ENCODE measurements at places on chromosomes 13 and 19.

GRCh38 chr13:105135852-105136615, 1399.4 kb downstream of the EFNB2 start:
- no peak for DNase-seq

GRCh38 chr19:16022681-16023080, 53.6 kb upstream of the TPM4 start:
- no peak for DNase-seq

DNA sequence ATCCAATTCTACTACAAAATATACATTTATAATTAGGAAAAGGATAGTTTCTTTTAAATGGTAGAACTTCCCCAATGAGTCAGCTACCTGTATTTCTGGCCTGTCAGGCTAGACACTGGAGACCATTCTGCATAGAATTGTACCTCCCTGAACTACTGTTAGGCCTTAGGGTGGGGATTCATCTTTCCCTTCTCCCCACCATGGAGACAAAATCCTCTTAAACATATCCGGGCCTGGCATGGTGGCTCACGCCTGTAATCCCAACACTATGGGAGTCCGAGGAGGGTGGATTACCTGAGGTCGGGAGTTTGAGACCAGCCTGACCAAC, 24.5 kb upstream of the TPT1 start:
- no peak for DNase-seq

GRCh38 chr19:32178401-32178800, 167.0 kb upstream of the ZNF507 start:
- no peak for DNase-seq

DNA sequence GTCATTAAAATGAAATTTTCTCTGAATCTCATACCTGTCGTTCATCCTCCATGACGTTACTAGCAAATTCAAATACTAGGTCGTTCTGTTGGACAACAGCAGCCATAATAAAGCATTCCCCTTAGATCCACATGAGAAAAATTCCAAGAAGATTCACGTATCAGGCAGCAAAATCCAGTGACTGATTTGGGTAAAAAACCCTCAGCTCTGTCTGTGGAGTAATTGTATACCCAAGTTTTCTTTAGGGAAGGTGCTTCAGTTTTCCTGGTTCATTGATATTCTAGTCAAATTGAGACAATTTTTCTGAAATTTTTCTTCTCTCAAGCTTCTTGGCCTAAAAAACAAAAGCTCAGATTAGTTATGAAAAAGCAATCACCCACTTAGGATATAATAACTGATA, 37.2 kb downstream of the ELF1 start:
- DNase-seq = no peak

- DNase-seq = no peak
Observed at GRCh38 chr19:42191330-42191729, 26.1 kb downstream of the DEDD2 start.

GRCh38 chr19:42480335-42481095, 37.8 kb upstream of the CXCL17 start:
- peak; percentile 38 for DNase-seq

- no peak for DNase-seq
Observed at GRCh38 chr13:30762643-30763042, 27.3 kb downstream of the ALOX5AP start.

DNA sequence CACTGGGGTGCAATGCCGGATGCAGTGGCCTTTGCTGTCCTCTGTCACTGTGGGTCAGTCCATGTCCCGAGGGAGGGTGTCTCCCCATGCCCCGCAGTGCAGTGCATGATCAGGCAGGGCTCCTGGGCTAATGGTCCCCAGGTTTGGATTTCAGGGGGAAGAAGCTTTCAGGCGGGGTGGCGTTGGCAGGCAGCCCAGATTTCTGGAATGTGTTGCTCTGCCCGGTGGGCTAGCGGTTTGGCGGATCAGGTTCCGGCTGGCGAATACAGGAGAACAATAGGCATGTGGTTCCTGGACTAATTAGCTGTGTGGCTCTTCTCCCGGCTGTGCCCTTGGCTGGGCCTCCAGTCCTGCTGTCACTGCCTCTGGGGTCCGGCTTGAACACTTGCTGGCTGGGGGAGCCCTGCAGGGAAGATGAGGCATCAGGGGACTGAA, 141.3 kb downstream of the FGF9 start:
- no peak for DNase-seq

- DNase-seq = no peak
Observed at GRCh38 chr13:51697855-51698254, 106.1 kb downstream of the DHRS12 start.

DNA sequence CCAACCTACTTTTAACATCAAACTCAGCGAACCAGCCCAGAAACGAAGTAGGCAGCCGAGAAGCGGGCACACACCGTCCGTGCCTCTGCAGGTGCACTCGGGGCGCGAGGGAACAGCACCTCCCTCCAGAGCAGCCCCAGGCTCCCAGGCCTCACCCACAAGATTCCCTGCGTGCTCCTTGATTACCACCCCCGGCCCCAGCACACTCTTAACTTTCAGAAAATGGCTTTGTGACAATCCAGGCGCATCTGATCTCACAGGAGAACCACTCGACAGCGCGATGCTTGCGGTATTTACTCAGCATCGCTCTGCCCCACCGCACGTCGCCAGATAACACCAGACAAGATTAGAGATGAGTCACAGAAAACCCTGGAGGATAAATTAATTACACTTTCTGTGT, 134.9 kb upstream of the SPACA7 start:
- DNase-seq = no peak

GRCh38 chr13:43431290-43431716, 355.5 kb downstream of the ENOX1 start:
- no peak for DNase-seq

- no peak for DNase-seq
Observed at GRCh38 chr13:93378184-93378583, 151.6 kb downstream of the GPC6 start.

- no peak for DNase-seq
Observed at GRCh38 chr13:50249144-50249521, 233.9 kb downstream of the KCNRG start.

DNA sequence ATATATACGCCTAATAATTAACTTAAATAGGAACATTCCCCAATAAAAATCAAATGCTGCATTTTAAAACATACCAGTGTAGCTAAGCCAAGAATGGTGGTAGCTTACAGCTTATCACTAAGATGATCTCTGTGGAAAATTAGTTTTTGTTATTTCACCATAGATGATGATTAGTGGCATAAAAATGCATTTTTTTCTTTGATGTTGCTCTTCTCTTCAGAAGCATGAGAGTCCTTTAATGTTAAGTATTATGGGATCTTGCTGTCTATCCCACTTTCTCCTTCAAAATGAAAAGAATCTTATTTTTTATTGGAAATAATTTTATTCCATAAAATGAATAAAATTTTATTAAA, 731.0 kb downstream of the SLITRK1 start:
- DNase-seq = no peak

DNA sequence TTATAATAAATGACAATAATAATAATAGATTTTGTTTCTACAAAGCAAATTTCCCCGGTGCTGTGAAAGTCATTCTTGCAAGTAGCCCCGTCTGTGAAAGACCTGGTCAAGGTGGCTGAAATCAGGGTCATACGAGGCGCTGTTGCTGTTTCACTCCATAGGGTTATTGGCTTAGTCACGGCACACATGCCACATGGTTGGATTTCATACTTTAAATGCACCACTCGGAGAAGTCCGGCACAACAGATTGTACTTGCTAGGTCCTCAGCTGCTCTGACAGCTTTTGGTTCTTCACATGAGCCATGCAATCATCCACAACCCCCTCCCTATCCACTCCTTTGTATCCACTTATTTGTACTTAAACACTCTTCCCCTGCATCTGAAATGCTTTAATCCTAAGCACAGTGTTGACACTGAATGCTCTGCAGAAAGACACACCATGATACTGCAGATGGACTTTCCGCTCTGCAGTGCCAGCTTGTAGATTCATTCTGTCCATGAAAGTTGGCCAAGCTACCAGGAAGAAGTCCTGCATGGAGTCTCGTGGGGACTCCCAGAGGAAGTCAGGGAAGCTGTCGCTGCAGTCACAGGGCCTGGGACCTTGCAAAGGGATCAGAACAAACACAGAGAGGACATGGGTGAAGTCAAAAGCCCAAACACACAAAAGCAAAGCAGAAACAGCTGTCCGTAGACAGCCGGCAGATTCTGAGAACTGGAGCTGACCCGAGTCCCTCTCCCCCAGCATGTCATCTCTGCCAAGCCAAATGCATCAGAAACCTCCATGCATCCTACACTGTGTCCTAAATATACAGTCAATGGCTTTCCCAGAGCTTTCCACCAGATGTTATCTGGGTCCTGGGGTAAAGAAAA, 124.6 kb downstream of the COL4A2 start:
- no peak for DNase-seq

GRCh38 chr19:54168174-54168917, 4.6 kb downstream of the TMC4 start:
- DNase-seq = peak; percentile 56

DNA sequence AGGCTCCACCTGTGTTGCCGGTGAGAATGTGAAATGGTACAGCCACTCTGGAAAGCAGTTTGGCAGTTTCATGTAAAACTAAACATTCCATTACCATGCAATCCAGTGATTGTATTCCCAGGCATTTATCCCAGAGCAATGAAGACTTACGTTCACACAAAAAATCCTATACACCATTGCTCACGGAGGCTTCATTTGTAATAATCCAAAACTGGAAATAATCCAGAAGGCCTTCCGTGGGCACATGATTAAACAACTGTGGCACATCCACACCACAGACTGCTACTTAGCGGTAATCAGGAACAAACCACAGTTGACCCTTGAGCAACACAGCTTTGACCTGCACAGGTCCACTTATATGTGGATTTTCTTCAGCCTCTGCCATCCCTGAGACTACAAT, 339.7 kb downstream of the MTUS2 start:
- DNase-seq = no peak

GRCh38 chr19:35341565-35342225, 6.0 kb upstream of the FFAR1 start:
- no peak for DNase-seq

DNA sequence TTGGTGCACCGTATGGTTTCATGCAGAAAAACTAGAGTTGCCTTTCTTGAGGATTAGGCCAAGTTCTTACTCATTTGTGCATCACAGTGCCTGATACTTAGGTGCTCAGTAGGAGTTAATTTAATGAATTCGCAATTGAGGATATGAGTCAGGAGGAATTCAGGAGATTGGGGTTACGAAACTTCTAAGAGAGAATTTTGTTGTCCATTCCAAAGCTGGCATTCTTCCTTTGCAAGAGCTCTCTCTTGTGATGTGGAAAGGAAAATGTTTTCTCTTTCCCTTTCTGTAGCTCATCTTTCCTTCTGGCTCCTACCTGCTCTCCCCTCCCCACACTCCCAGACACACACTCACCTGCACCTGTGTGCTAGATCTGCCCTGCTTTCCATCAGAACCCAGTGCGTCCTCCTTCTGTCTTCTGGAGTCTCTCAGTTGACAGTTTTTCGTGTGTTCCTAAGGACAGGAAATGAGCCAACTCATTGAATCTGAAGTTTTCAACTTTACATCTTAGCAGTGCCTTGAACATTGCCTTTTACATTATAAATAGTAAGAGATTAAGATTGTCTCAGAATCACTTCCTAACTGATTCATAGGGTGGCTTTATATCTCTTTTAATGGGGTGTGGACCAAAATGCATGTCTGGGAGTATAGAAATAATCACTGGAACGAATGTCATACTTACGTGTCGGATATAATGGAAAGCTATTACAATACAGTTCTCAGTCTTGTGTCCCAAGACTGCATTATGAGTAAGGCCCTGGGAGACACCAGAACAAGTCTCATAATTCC, 19.7 kb upstream of the ERCC5 start:
- DNase-seq = peak; percentile 79

DNA sequence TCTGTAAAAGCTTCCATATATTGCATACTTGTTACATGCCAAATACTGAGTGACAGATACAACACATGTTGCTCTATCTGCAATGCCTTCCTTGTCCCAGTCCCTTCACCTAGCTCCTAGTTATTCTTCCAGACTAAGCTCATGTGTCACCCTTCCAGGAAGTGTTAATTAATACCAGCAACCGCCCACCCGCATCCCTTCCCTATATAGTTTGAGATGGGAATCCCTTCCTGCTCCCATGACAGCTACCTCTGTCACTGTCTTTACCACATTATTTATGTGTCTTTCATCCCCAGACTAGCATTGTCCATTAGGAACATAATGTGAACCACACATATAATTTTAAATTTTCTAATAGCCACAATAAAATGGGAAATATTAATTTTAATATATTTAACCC, 49.5 kb upstream of the FRY start:
- no peak for DNase-seq

- DNase-seq = no peak
Observed at GRCh38 chr19:33241530-33242101, 16.0 kb upstream of the SLC7A10 start.

GRCh38 chr13:93233997-93234416, 7.4 kb downstream of the GPC6 start:
- DNase-seq = no peak

DNA sequence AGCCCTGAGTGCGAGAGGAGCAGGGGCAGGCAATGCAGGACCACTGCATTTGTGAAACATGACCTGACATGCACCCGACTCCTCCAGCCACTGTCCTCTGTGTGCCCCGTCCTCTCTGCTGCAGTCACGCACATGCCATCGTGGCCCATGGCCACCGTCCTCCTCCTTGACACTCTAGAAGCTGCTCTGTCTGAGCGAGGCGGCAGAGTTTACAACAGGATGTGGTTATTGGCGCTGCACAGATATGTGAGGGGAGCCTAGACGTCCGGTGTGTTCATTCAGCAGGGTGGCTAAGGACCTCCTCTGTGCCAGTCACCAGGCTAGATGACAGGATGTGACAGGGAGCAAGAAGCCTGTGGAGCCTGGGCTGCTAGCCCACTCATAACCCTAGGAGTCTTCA, 277.8 kb downstream of the FOXO1 start:
- DNase-seq = peak; percentile 76

- DNase-seq = no peak
Observed at GRCh38 chr13:113876346-113877148, 12.7 kb upstream of the GAS6 start.

GRCh38 chr13:80029170-80029569, 311.8 kb downstream of the SPRY2 start:
- DNase-seq = no peak

DNA sequence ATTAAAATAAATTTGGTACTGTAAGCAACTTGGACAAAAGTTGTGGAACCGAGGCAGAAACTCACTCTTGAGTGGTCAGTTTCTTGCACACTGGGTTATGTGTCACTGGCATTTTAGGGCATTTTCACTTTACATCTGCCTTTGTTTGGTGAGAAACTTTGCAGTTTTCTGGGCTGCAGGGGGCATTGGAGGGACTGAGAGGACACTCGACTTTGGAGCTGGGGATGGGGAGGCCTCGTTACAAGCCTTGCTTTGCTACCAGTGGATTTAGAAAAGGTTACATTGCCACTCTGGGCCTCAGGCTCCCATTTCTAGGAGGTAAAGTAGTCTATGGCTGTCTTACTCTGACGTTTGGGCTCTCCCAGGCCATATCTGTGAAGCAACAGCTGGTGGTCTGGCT, 41.9 kb upstream of the ZNF536 start:
- DNase-seq = no peak

DNA sequence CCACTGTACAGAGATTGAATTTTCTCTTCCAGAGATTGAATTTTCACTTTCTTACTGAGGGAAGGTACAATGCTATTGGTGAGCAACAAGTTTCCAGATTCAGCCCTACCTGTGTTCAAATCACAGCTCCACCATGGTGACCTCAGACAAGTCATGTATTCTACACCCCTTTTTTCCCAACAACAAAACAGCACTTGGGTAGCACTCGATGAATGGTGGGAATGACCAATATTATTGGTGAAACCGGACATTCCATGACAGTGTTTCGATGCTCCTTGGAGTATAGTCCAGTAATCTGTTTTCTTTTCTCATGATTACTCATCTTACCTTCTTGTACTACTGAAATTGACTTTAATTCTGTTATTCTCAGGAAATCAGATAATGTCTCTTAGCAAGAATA, 266.2 kb upstream of the SOX21 start:
- no peak for DNase-seq

Data from RCC 7860 (cell line).